ENCODE measurements at places on chromosomes 1 and 21.

DNA sequence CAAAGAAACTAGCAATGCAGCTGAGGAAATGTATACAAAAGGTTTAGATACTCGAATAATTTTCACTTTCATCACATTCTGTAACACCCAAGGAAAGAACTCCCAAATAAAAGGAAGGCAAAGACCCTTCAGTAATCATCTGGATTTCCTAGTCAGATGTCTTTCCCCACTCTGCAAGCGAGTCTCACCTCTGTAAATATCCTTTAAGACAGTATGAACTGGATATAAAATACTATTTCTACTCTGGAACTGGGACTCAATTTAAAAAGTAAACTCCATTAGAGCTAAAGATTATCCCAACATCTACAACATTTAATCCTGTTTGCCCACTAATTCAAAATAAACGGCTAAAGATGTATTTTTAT is 27.0 kb downstream of the C2CD2 start:
- DNase-seq: no peak

- no peak for DNase-seq
Observed at GRCh38 chr1:20484519-20485462, 1.2 kb downstream of the CAMK2N1 start.

- DNase-seq: no peak
Observed at GRCh38 chr1:63987628-63988024, 213.8 kb downstream of the ROR1 start.

DNA sequence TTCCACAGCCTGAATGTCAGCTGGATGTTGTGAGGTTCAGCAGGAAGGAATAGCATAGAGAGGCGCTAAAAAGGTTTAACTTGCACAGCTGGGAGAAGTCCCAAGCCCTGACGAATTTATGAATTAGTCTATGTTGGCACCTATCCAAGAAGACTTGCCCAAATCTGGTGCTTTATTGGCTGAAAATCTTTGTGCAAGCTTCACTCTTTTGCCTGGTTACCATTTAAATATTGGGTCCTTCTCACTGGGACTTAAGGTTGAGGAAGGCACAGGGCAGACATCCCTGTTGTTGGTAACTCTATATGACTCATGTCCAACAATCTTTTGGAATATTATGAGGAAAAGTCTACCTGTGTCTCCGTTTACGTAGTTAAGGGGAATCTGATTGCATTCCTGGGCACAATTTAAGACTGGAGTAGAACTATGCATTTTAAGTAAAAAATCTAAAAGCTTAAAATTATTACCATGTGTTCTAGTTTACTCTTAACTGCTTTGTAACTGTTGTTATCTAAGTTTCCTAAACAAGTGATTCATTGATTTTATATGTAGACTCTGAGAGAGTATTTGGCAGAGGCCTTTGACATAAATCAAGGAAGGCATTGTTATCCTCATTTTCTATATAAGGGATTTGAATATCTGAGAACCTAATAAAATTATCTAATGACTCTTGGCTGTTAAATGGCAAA is 181.7 kb upstream of the DPYD start:
- DNase-seq: no peak

DNA sequence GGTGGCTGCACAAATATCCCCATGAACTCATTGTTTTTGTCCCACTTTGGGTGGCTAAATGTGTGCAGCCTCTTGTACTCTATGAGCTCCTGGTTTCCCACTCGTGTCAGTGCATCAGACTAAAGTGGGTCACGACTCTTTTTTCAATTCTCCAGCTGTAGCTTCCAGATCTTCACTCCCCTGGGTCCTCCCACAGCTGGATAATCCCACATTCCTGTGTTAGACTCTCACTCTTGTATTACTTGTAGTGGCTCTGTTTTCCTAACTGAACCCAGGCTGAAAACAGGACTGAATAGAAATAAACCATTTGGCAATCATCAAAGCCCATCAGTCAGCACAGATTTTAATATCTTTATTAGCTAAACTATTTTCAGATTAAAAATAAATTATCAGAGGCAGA is 60.4 kb downstream of the UBE2U start:
- DNase-seq: no peak

- no peak for DNase-seq
Observed at GRCh38 chr1:15728937-15729657, 7.0 kb upstream of the SLC25A34 start.

DNA sequence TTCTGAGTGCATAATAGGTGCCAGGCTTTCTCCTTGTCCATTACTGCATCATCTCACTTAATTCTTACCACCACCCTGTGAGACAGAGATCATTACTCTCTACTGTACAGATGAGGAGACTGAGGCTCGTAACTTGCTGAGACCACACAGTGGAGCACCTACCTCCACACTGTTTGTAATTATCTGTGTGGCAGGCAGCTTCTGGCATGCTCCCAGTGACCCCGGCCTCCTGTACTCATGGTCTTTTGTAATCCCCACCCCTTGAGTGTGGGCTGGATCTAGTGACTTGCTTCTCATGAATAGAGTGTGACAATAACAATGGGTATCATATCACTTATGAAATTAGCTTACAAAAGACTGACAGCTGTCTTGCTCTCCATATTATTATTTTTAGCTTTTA is 407.3 kb downstream of the MATN1 start:
- no peak for DNase-seq

DNA sequence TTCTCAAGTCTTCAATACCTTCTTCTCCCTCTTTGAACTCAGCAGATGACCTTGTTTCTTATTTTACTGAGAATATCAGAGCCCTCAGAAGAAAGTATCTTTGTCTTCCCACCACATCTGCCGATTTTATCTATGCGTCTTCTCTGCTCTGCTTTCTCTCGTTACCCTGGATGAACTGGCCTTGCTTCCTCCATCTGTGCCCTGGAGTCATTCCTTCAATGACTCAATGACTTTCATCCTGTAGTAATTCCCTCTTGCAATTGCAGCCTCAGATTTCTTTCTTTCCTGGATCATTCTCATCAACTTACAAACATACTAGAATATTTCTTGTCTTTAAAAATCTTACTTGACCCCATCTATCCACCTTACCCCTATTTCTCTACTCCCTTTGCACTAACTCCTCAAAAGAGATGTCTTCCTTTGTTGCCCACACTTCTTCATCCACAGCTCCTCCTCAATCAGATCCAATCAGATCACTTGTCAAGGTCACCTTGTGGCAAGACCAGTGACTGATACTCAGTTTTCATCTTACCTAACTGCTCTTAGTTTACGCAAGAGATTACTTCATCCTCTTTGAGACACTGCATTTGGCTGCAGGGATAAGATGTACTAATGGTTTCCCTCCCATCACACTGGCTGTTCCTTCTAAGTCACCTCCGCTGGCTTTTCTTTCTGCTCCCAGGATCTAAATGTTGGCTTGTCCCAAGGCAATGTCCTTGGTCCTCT is 8.2 kb upstream of the TGFBR3 start:
- DNase-seq: no peak

DNA sequence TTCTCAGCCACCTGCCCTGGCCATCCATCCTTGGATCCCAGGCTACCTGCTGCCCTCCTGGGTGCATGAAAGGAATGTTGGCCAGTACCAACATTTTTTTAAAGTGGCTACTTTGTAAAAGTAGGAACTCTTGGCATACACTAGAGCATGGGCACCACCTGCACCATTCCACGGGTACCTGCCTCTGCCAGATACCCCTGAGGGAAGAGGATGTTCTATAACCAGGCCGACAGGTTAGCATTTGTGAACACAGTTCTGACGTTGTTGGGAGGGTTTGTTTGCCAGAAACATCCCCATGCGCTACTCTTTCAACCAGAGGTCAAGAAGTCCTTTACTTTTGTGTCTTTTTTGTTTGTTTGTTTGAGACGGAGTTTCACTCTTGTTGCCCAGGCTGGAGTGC is 43.0 kb downstream of the EVA1C start:
- DNase-seq: no peak

DNA sequence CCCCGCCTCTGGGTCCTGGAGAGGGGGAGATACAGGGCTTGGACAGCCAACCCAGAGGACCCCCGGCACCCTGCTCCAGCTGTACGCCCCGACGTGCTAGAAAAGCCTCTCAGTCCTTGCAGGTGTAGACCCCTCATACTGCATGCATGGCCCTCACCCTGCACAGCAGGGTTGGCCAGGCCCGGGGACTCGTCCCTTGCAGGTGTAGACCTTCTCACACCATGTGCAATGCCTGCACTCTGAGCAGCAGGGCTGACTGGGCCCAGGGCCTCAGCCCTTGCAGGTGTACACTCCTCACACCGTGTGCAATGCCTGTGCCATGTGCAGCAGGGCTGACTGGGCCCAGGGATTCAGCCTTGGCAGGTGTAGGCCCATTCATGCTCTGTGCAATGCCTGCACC is 26.8 kb downstream of the WNT9A start:
- no peak for DNase-seq
